ENCODE measurements at places on chromosomes 2 and 18.

DNA sequence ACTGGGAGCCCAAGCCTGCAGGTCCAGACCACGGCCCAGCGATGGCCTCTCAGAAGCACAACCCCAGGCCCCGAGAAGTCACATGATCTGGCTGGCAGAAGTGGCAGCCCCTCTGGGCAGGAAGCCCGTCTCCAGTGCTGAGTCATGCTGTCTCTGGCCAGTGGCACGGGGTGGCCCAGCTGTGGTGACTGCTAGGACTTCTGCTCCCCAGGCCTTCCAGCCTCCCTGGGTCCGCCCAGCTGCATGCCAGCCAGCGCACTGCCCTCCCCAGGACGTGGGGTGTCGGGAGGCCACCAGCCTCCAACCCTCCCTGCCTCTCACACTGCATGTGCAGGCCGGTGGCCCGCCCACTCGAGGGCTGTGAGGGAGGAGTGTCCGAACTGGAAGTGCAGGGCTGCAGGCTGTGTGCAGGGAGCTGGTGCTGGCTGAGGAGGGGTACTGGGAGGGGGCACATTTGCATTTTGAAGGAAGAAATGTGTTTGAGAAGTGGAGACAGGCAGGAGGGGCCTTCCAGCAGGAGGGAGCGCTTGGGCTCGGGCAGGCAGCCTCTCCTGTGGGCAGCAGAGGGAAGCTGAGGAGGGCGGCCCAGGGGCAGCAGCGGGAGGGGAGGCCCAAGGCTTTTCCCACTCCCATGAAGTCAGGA, 17.0 kb upstream of the HPCAL1 start:
- DNase-seq, result no peak

- peak; percentile 15 for DNase-seq
Observed at GRCh38 chr18:58135701-58136331, 91.8 kb downstream of the NEDD4L start.

GRCh38 chr2:39512434-39512935, 75.4 kb upstream of the MAP4K3 start:
- DNase-seq, result no peak

DNA sequence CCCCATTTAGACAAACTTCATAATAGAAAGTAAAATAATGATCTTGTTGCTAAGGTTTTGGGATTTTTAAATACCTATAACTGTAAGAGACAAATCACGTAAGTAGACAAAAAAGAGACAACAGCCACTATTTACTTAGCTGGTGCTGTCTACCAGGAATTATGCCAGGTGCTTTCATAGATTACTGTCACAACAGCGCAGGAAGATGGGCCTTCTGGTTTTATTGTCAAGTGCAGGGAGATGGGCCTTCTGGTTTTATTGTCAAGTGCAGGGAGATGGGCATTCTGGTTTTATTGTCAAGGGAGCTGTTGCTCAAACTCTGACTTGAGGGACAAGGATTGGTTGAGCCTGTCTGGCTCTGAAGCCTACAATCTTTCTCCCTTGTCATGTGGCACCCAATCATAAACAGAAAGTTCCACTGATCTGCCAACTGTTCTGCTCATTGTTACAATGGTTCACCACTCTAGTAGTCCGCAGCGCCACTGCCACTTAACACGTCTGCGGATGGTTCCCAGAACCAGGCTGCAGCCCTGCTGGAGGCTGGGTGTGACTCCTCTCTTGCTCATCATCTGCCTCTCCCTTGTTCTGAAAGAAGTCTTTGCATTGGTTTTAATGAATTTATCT, 95.0 kb downstream of the RNF144A start:
- DNase-seq, result no peak

- no peak for DNase-seq
Observed at GRCh38 chr2:217394510-217395351, 534.9 kb upstream of the TNP1 start.

DNA sequence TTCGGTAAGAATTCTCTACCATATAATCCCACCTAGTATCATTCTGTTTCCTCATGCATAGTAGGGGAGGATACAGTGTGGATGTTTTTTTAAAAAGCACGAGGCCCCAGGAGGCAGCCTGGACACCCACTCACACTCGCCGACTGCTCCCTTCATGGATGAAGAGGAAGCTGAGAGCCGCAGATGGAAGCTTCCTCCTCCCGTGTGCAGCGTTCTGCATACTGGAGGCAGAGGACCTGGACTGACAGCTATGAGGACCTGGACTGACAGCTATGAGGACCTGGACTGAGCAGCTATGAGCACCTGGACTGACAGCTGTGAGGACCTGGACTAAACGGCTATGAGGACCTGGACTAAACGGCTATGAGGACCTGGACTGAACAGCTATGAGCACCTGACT, 234.4 kb downstream of the NDUFA10 start:
- DNase-seq, result no peak

GRCh38 chr2:54673501-54673998, 49.9 kb upstream of the EML6 start:
- DNase-seq, result no peak

DNA sequence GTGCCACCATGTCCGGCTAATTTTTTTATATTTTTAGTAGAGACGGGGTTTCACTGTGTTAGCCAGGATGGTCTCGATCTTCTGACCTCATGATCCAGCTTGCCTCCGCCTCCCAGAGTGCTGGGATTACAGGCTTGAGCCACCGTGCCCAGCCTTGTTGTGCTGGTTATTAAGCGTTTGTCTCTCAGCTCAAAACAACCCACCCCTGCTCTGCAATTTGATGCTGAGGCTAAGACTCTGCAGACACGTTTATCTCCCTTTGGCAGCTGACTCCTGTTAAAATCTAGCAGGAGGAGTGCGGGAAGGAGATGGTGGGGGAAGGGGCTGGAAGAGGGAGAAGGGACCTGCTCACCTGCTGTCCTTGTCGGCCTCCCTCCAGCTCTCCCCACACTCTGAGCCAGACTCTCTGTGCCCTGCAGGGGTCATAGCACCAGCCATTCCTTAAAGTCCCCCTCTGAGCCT, 29.9 kb upstream of the IMPA2 start:
- DNase-seq, result no peak

- no peak for DNase-seq
Observed at GRCh38 chr2:66583881-66584280, 149.0 kb downstream of the MEIS1 start.

- no peak for DNase-seq
Observed at GRCh38 chr2:95346231-95346737, 49.1 kb downstream of the KCNIP3 start.

DNA sequence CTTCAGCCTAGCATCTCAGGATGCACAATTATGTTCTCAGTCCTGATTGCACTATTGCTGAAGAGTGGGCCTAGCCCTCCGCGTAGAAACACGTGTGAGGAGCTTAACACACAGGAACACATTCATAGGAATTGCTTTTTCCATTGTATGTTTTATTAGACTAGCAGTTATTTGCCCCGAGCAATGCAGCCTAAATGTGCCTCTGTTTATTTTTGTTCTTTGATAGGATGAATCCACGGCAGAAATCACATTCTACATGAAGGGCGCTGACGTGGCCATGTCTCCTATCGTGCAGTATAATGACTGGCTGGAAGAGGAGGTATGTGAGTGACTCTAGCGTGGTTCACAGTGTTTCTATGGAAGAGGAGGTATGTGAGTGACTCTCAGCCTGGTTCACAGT, 65.9 kb upstream of the NFATC1 start:
- no peak for DNase-seq

GRCh38 chr2:183035298-183035953, 2.8 kb downstream of the NCKAP1 start:
- peak; percentile 72 for DNase-seq

GRCh38 chr2:43708178-43708577, 31.9 kb upstream of the C1GALT1C1L start:
- DNase-seq, result no peak
